ENCODE measurements at places on chromosomes 1 and 21.

DNA sequence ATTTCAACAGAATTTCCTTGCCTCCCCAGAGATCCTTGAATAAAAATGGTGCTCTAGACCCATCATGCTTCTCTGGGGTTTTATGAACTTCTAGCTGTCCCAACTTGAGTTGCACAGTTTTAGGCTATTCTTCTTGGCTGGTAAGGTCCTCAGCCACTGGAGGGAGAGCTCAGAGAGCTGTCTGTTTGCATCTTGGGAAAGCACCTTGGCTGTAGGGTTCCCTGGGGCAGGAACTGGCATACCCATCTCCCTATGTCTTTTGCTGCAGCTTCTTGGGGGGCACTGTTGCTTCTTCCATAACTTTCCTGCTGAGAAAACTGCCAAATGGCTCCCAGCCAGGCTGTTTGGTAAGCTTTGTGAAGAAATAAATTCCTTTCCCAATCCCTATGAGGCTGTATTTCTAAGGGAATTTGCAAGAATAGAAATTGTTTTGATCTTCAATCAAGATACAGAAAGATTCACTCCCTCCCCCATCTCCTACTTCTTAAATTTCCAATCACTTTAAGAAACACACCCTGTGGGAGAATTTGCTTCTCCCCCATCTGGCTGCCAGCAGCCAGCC, 8.2 kb upstream of the FMOD start:
- peak; percentile 64 for DNase-seq

DNA sequence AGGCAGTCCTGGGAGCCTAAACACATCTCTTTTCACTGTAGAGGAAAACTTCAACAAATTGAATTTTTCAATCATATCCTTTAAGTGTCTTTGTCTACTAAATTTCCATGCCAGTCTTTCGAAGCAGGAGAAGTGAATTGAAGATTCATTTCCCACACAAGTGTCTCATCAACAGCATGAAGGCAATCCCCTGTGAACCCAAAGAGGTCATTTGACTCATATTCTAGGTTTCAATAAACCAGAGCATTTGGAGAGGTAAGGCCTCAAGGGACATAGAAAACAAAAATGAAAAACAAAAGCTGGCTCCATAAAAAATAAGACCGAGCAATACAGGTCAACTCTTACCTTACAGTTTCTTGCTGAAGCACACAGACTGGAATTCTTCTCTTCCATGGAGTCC, 94.1 kb upstream of the ATP1B1 start:
- DNase-seq: no peak

GRCh38 chr1:19325368-19325957, 13.3 kb downstream of the SLC66A1 start:
- no peak for DNase-seq

GRCh38 chr1:76408303-76408702, 333.8 kb downstream of the ST6GALNAC3 start:
- no peak for DNase-seq

- DNase-seq: peak; percentile 91
Observed at GRCh38 chr1:205950280-205950679, 7.0 kb upstream of the SLC26A9 start.

- DNase-seq: no peak
Observed at GRCh38 chr1:9265968-9266367, 26.7 kb upstream of the SPSB1 start.

GRCh38 chr21:42465008-42465802, 30.8 kb downstream of the RSPH1 start:
- DNase-seq: no peak

DNA sequence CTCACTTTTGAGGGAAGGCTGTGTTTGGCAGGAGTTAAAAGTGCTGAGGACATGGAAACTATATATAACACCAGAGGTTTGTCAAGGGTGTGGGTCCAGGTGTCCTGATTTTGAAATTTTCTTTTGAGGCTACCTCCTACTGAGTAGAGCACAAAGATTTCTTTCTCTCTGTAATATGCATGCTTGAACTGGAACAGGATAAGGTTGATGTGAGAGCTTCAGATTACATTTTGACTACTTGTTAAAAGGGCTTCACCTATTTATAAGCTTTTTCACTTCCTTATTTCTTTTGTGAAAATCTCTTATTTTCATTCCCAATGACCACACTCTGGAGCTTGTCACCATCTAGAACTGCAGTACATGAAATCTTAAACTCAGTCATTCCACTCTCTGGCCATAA, 59.8 kb upstream of the PLA2G4A start:
- DNase-seq: no peak

DNA sequence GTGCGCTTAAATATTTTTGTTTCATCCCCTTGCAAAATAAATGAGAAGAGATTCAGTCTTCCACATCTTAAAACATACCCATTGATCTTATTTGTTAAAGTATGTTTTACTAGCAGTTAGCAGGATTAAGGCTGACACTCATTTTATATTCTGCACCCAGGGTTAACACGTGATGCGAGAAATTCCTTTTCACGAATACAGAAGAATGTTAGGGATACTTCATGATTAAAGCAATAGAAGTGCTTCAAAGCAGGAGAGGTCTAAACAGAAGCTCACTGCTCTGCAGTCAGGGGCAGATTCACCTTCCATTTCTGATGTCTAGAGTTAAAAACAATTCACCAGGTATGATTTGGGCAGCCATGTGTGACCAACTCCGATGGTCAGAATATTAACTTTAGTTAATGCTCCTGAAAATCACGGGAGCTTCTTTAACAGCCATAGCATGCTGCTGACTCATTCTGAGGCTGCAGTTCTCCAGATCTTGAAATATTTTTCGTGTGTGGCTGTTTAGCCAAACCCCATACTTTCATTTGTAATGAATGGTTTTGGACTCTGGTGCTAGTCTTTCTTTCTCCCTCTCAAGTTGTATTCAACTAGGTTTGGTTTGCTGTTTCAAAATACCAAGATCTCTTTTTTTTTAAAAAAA, 19.7 kb downstream of the BCAR3 start:
- peak; percentile 79 for DNase-seq

DNA sequence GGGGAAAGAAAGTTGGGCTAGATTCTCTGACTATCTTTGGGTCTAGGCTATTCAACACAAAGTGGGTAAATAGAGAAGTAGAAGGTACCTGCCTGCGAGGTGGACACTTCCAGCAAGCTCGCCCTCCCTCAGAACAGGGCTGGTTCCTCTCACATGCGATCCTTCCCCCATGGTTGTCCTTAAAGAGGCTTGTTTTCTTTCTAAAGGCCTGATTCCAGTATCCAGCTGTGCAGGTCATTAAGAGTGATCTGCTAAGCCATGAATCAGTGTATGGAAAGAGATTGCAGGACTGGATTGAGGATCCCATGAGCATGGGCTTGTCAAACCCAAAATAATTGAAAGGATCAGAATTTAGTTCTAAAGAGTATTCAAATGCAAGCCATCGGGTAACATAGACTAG, 189.0 kb downstream of the URB2 start:
- DNase-seq: no peak

DNA sequence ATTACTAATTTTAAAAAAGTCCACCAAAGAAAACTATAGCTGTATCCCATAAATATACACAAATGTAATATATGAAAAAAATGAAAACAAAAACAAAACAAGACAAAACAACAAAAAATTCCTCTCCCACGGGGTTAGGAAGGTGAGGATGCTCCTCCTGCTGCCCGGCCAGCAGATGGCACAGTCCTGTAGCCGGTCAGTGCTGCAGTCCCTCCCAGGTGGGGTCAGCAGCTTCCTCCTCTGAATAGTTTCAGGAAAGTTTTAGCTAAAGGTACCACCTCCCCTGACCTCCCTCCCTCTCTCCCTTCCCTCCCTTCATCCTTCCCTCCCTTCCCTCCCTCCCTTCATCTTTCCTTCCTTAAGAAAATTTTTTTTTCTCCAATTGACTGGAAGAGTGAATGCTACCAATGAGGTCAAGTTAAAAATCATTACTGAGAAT, 67.8 kb upstream of the BCL10 start:
- DNase-seq: peak; percentile 40

DNA sequence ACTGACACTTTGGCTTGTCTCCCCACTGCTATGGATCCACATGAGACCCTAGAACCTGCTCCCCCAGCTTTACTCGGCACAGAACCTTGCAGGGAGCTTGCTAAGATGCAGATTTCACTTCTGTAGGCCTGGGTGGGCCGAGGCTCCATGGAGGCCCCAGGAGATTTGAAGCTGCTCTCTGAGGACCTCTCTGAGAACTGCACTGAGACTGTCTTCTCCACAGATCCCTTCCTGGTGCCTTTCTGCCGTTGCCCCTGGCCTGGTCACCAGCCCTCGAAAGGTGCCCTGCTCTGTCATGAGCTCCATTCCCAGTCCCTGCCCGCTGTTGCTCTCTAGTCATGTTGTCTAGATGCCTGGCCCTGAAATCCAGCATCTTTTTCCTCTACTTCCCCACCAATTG, 588.4 kb downstream of the AJAP1 start:
- no peak for DNase-seq

- DNase-seq: no peak
Observed at GRCh38 chr1:11273595-11274234, 717 bp downstream of the UBIAD1 start.

DNA sequence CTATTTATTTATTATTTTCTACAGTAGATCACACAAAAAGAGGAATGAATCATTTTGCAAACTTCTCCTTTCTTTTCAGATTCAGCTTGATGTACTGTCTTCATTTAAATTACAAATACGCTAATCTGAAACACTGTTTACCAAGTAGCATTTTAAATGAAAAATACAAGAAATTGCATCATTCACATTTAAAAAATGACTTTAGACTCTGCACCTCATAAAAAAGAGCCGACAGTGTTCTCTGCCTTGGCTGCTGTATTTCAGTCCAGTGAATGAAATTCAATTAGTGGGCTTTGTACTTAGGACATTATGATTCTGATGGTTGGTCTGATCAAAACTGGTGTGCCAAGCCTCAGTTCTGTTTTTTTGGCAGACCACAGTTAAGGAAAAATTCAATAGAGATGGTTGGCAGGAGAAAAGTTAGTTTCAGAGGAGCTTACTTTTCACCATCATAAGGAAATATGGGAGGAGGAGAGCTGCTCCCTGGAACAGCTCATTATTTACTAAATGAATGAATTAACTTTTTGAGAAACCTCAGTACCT, 222.4 kb upstream of the ESRRG start:
- no peak for DNase-seq

DNA sequence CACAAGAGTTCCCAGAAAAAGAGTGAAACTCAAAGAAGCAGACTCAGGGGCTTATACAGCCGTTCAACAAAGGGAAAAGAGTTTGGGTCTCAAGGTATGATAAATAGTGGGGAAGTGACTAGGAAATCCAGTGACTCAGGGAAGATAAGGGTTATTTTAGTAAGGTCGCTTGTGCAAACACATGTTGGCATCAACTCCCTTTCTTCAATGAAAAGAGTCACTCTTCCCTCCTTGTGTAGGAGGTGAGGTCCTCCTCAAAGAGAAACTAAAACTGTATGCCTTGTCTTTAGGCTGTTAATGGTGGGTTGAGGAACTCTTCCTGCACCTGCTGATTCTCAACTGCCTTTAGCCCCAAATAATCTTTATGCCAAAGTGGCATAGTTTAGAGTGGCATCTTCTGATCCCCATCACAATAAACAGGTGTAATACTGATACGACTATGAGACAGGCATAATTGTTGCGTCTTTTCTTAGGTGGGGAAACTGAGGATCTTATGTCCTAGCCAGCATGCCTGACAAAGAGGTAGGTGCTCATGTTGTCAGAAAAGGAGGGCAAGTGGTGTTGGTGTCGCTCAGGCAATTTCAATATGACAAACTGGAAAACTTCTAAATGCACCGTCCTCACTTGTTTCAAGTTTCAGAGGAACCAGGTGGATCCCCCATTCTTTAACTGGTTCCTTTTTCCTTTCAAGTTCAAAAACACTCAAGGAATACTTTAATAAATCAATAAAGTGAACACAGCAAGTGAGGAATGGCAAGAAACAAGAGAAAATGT, 294.1 kb upstream of the RUNX1 start:
- no peak for DNase-seq

- DNase-seq: peak; percentile 42
Observed at GRCh38 chr1:161486806-161487741, 18.2 kb upstream of the FCGR2A start.

DNA sequence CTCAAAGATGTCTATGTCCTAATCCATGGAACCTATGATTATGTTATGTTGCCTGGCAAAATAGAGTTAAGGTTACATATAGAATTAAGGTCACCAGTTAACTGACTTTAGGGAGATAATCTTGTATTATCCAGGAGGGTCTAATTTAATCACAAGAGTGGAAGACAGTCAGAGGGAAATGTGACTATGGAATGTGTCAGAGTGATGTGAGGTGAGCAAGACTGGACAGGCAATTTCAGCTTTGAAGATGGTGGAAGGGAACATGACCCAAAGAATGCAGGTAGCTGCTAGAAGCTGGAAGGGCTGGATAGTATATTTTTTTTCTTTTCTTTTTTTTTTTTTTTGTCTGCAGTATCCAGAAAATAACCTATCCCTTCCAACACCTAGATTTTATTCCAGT, 241.7 kb upstream of the NEGR1 start:
- no peak for DNase-seq

- DNase-seq: no peak
Observed at GRCh38 chr1:193060938-193061337, 1.5 kb downstream of the RO60 start.

DNA sequence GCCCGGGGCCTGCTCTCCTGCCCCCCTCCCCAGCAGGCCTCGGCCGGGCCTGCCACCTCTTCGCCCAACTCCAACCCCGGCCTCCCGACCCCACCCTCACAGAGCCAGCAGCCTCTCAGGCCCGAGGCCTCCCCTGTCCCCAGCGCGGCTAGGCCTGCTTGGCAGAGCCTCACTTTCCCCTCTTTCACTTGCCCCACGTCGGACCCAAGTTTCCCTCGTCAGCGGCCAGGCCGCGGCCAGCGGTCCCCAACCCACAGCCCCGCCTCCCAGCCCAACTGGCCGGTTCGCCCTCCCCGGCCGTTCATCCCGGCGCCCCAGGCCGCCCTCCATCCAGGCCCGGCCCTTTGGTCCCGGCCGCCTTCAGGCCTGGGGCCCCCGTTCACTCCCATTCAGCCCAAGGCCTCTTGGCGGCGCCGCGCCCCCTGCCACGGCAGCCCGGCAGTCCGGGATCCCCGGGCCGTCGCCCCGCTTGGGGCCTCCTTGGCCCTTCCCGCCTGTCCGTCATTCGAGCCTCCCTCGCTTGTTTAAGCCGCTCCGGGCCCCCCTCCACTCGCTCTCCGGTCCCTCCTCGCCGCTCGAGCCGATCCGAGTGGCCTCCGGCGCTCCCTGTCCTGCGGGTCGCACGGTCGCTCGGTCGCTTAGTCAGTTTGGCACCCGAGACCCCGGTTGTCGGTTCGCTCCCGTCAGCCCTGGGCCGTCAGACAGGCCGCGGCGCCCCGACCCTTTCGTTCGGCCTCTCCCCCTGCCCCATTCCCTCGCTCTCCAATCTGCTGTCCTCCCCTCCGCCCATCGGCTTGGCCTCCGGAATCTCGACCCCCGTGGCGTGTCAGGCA, 1.4 kb downstream of the LRRC41 start:
- DNase-seq: peak; percentile 70

GRCh38 chr1:103256490-103256889, 148.2 kb upstream of the COL11A1 start:
- peak; percentile 72 for DNase-seq

- DNase-seq: no peak
Observed at GRCh38 chr1:2535455-2535854, 5.4 kb upstream of the HES5 start.

GRCh38 chr1:20634594-20635084, 1.4 kb downstream of the PINK1 start:
- peak; percentile 15 for DNase-seq

- DNase-seq: no peak
Observed at GRCh38 chr1:168970926-168971659, 135.4 kb upstream of the ATP1B1 start.

- no peak for DNase-seq
Observed at GRCh38 chr1:49319426-49319963, 542.8 kb upstream of the BEND5 start.

All from fibroblast of gingiva (primary cell).